ENCODE measurements at places on chromosomes 13 and 19.
A peak's percentile ranks its signal among the peaks of the same experiment; 100 is the strongest.

DNA sequence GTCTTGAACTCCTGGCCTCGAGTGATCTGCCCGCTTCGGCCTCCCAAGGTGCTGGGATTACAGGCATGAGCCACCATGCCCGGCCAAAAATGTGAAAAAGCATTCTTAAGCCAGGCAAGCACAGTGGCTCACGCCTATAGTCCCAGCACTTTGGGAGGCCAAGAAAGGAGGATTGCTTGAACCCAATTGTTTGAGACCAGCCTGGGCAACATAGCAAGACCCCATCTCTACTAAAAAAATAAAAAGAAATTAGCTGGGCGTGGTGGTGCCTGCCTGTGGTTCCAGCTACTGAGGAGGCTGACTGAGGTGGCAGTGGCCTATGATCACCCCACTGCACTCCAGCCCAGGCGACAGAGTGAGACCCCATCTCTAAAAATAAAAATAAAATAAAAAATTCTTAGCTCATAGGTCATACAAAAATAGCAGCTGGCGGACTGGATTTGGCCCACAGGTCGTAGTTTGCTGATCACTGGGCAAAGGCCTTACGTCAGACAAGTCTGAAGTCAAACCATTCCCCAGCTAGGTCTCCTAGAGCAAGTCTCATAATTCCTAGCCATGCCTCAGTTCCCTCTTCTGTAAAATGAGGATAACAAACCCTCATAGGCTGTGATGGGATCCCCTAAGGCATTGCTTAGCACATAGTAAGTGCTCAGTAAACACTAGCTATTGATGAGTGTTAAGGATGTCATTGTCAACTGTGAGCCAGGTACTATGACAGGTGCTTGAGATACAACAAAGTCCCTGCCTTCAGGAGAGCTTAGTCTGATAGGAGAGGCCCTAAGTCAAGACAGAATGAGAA, 36.0 kb downstream of the INSR start:
- no peak for DNase-seq

DNA sequence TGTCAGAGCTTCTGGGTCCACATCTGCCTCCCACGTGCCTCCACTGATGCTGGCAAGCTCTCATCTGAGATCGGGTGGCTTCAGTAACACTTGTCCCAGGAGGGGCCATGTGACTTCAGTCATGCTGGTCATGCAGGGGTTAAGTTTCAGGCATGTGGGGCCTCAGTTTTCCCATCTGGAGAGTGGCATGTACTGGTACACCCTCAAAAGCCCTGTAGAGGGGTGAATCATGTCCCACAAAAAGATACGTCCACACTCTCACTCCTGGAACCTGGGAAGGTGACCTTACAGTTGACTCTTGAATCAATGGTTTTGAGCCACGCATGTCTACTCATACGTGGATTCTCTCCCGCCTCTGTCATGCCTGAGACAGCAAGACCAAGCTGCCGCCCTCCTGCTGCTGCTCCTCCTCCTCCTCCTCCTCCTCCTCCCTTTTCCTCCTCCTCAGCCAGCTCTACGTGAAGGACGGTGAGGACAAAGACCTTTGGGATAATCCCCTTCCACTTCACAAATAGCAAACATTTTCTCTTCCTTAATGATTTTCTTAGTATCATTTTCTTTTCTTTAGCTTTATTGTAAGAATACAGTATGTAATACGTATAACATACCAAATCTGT, 53.7 kb downstream of the COMP start:
- DNase-seq = no peak

DNA sequence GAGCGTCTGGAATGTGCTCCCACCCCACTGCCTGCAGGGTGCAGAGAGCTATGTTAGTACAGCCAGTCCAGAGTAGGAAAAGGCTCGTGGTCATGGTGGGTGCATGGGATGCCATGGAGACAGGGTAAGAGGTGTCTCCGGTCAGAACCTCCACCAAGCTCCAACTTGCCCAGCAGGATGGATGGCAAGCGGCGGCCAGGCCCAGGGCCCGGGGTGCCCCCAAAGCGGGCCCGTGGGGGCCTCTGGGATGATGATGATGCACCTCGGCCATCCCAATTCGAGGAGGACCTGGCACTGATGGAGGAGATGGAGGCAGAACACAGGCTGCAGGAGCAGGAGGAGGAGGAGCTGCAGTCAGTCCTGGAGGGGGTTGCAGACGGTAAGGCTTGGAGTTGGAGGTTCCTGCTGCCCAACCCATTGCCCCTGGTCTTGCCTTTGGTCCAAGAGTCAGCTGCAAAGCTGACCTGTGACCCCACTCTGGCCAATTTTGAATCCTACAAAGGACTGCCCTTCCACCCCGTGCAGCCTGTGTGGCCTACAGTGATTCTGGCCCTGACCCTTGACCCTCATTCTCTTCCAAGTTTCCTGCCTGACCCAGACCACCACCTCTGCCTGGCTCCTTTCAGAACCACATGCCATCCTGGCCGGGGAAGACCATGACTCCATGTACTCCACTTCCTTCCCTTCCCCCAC, 14.7 kb downstream of the POLD1 start:
- no peak for DNase-seq

DNA sequence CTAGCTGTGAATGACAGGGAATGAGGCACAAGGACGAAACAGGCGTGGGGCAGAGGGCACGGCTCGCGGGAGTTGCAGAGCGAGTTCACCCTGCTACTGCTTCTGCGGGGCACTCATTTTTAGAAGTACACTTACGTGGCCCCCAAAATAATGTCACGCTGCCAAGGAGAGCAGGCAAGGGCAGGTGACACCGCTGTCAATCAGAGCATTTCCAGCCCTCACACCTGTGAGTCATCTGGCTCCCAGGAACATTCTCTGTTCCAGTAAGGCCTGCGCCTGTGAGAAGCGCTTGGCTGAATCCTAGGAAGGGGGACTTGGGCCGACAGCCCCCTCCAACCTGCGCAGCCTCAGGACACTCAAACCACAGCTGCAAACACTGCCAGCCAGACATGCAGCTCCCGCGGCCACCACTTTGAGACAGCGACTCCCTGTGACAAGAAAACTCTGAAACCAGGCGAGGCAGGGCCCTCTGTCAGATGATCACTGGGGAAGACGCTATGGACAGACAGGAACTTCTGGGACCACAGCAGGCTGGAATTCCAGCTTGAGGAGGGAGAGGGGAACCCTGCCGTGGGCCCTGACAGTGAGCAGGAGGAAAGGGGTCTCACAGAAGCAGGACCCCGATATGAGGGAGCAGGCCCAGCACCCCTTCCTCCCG, 12.7 kb downstream of the DOT1L start:
- DNase-seq = no peak

DNA sequence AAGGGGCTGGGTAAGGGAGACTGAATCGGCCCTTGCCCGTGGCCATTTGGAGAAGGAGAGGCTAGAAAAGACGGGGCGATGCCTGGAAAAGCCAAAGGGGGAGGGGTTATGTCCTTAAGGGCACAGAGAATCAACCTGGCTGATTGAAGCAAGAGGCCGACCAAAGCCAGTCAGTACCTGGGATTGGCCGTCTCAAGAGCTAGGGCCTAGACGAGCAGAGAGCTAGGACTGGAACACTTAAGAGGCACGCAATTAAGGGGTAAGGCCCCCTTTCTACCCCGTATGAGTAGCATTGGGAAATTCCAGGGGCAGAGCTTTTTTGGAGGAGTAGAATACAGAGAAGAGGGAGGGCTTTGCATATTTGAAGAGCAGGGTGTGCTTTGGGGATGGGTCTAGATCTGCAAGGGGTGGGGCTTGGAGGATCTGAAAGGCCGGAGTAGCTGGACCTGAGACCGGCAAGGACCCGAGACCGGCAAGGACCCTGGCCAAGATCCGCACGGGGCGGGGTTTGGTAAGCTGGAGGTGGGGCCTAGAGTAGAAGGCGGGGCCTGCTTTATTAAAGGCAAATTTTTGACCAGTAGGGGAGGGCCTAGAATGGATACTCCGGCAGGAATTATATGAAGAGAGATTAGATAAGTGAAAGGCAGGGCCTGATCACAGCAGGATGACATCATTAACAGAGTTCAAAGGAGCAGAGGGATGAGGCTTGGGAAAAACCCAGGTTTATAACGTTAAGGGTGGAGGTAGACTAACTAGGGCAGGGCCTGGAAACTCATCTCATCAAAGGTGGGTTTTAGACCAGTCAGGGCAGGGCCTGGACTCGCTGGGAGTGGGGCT, 10.7 kb upstream of the CACNG6 start:
- no peak for DNase-seq

DNA sequence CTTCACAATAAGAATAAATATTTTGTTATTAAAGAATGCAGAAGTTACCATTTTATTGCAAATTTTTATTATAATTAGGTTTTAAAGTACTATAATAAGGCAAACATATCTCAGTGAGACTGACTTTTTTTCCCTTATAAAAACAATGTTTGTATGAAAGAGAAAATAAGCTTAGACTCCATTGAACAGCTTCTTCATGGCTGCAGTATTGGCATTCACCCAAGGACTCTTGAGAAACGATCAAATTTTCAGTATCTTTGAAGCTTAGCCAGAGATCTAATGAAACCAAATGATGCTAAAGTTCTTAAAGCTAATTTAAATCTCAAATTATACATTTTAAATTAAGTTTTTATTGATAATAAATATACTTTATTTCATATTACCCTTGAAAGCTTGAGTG, 128.3 kb downstream of the GGACT start:
- no peak for DNase-seq

GRCh38 chr13:78215458-78216108, 297.0 kb upstream of the EDNRB start:
- no peak for DNase-seq

DNA sequence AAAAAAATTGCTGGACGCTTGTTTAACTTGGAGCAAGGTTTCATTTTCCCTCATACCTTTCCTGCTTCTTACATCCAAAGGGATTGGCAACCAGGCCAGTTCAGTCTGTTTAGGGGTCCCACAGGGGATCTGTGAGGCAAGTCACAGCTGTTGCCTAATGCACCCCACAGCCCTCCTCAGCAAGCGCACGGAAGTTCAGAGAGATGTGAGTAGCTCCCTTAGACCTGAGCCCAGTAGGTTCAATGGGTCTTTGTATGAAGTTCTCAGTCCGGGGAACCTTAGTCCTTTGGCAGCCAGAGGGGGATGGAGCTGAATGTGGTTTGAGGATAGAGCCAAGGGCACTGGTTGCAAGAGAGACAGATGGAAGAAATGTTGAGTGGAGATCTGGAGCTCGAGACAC, 13.0 kb downstream of the SAMD4B start:
- no peak for DNase-seq

- DNase-seq = no peak
These were observed 917 bp downstream of the SPC24 start for GRCh38 chr19:11154683-11155047.

DNA sequence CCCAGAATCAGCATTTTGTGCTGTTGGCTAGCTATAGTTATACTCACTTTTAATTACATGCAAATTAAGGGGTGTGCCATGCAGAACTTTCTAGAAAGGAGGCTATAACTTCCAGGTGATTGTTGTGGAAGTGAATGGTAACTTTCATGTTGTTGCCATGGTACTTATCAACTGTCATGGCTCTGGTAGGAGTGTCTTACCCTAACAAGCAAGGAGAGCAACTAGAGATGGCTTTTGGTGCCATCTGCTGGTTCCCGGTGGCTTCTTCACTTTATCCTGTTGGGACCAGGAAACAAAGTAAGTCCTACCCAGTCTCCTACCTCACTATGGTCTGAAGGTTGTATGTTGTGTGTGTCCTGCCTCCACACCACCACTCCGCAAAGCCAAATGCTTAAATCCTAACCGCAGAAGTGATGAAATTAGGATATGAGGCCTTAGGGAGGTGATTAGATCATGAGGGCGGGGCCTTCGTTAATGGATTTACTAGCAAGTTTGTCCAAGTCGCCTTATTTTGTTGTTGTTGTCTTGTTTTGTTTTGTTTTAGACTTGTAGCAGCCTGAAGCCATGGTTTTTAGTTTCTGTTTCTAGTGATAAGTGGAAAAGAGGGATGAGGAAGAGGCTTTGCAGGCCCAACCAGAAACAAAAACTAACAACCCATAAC, 22.6 kb downstream of the FBXL12 start:
- peak; percentile 76 for DNase-seq

- DNase-seq = no peak
These were observed 14.2 kb downstream of the NDUFA11 start for GRCh38 chr19:5889288-5889971.

DNA sequence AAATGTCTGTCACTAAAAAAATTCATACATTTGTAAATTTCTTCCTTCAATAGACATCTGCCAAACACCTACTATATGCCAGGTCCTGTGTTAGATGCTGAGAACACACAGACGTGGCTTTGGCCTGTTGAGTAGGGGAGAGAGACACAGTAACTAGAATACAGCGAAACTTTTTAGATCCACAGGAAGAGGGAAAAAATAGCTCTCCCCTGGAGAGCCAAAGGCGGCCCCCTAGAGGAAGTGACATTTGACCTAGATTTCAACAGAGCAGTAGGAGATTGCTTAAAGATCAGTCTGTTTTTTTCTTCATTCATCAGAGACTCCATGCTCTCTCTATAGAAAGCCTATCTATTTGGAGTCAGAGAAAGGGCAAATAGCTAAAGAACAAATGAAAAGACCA, 11.3 kb downstream of the LCP1 start:
- no peak for DNase-seq

DNA sequence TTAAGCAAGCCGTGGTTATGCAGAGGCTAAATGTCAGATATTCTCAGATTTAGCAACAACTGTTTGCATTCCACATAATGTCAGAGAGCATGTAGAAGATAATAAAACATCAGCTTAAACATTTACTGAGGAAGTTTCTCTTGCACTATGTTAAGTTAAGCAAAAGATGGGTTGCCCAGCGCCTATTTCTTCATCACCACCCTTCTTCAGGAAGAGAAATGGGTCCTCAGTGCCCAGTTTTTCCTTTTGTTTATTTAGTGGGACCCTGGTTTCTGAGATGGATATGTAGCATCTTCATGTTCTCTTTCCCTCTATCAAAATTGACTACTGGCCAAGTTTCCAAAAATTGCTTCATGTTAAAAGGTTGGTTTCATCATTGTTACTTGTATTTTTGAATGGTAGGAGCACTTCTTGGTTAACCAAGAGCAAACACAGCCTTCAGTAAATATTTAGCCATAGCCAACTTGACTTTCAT, 356.8 kb downstream of the RFC3 start:
- no peak for DNase-seq

- no peak for DNase-seq
These were observed 167.0 kb downstream of the POU4F1 start for GRCh38 chr13:78436311-78436710.

DNA sequence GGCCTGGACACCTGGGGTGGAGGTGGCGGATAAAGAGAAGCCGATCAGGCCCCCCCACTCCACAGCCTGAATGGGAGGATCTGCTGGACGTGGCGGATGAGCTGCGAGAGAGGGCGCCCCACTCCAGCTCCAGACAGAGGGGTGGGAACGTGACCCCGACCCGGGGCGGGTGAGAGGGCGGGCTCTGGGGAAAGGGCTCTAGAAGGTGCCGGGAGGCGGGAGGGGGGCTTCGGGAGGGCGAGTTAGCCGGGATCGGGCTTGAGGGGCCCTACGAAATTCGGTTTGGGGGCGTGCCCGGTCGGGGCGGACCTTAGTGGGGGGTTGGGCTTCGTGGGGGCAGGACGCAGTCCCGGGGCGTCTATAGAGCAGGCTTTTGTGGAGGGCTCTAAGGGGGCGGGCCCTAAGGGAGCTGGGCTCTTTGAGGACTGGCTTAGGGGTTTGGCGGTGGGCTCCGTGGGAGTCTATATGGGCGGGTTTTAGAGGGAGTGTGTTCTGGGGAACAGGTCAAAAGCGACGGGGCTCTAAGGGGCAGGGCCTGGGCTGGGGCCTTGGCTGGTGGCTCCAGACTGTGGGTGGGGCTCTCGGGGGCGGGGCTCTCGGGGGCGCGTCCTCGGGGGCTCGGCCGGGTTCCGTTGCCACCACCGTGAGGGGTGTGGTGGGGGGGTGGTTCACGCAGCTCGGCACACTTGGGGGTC, 4.1 kb upstream of the NANOS3 start:
- DNase-seq = no peak
